ENCODE measurements at places on chromosomes 1 and 21.

GRCh38 chr1:50418600-50419109 is 4.6 kb downstream of the DMRTA2 start:
- no peak for DNase-seq

DNA sequence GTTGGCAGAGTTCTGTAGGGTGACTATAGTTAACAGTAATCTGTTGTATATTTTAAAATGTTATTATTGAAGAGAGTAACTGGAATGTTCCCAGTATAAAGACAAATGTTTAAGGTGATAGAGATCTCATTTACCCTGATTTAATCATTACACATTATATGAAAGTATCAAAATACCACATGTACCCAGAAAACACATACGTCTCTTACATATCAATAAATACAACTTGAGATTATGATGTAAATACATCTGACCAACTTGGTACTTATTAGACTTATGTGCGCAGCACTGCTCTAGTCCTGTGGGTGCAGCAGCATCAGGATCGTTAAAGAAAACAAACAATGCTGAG is 670 bp upstream of the PARK7 start:
- no peak for DNase-seq

GRCh38 chr1:16727190-16728111 is 12.9 kb upstream of the RNU1-4 start:
- peak; percentile 64 for DNase-seq

DNA sequence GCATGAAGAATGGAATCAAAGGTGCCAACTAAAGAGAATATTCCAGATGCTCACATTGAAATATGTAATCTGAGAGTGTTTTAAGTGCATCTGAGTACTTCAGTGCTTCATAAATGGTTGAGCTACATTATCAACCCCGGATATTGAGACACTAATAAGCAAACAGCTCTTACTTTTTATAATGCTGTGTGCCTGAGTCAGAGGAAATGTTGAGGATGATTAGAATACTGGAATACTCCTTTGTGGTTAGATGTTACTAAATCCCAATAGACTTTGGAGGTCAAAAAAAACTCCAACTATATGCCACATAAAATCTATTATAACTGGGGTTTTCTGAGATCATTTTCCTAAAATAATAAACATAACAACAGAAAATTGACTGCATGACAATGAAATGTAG is 12.5 kb upstream of the KCNA3 start:
- no peak for DNase-seq

DNA sequence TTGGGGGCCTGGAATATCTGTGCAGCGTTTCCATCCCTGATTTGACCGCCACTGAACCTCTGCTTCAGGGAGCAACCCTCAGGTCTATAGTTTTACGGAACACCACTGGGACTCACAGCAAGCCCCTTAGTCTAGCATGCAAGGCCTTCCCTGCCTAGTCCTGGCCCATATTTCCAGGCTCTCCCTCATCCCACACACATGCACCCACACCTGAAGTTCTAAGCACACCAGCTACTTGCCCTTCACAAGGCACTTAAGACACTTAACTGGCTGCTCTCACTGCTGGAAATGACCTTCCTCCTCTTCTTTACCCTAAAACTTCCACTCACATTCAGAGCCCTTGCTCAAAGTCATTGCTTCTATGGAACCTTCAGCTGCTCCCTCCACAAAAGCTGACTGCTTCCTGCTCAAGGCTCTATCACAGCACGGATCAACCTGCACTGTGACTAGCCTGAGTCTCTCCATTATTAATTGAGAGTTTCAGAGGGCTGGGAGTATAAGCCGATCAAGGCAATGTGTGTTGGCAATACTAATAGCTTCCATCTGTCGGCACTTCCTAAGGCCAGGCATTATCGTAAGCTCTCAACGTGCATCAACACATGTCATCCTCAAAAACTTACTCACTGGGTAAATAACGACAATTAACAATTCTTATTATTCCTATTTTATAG is 84.3 kb downstream of the RRAGC start:
- DNase-seq, result no peak

- DNase-seq, result no peak
These were observed 466.5 kb downstream of the PCP4 start for GRCh38 chr21:40333731-40334130.

DNA sequence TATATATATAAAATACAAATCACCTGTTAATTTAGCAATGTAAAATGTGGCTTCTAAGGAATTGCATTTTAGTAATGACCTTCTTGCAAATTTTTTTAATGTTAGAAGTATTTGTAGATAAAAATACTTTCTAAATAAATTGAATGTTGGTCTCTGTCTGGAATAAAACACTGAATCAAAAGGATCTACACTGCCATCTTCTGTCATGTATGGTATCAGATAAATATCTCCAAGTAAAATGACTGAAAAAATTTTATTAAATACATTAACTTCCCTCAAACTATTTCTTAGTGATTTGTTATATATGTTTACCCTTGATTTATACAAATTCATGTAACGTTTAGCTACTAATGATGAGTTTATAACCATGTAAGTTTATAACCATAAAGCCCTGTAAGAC is 2029.3 kb downstream of the MRPL39 start:
- no peak for DNase-seq

DNA sequence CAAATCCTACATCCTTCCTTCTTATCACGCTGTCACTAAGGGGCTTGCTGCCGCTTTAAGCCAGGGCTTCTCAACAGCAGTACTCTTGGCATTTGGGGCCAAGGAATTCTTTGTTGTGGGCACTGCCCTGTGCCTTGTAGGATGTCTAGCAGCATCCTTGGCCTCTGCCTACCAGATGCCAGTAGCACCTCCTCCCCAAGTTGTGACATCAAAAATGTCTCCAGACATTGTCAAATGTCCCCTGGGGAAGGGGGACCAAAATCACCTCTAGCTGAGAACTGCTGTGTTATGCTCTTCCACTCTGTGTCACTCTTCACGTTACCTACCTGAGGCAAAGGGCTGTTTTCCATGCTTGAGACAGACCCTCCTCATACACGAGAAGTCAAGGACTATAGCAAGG is 400.3 kb upstream of the POU3F1 start:
- DNase-seq, result no peak

DNA sequence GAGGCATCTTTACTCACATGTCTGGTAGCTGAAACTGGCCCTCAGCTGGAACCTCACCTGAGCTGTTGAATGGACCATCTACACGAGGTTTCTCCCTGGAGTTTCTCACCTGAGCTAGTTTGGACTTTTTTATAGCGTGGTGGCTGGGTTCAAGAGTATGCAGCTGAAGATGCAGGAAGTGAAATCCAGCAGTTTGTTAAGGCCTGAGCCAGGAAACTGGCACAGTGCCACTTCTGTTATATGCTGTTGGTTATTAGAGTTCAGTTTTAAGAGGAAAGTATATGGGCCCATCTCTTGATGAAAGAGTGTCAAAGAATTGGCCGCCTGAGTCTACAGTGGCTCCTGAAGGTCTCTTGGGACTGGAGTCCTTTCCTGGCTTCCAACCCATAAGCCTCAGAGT is 35.6 kb downstream of the STUM start:
- DNase-seq, result no peak

DNA sequence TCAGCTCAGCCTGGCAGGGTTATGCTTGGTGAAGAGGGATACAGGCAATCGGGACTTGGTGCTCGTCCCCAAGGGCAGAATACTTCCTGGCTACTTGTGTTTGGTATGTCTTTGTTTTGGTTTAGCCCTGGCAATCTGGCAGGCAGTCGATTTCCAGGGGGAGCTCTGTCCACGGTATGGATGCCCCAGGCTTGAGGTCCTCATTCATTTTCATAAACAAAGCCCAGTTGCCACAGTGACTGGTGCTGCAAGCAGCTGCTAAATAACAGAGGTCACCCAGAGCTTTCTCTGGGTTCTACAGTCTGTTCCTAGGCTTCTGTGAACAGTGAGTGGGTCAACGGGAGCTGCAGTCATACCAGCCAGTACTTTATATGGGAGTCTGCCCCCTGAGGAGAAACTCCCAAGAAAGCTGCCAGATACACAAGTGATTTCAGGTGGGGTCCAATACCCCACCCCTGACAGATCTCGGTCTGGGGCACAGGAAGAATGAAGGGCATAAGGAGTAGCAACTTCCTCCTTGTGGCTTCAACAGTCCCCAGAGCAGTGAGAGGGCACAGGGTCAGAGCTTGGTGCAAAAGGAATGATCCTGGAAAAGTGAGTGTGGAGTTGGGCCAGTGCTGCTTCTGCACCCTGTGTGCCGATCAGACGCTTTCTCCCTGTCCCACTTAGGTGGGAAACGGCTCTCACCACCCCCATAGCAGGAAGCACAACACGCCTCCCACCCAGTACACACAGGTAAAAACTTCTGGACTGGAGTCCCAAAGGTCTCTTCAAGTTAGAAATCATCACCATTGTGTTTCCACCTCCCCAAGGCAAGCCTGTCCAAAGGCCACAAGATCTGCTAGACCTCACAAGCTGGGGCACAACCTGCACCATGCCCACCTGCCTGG is 55.5 kb downstream of the TGFBR3 start:
- no peak for DNase-seq

GRCh38 chr1:198713081-198713480 is 74.2 kb downstream of the PTPRC start:
- no peak for DNase-seq

DNA sequence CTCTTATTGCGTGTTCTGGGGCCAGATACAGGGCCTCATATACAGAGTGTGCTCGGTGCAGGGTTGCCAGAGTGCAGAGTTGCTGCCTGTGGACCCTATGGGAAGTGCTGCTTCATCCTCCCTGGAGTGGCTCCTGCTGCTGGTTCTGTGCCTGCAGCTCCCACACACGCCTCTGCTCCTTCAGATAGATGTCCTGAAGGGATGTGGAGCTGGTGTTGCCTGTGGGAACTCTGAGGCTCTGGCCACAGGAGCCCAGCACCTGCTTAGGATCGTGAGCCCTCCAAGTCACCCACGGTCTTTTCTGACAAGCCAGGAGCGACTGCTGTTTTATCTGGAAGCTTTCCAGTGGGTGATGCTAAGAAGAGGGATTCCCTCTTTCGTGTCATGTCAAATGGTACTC is 120.5 kb downstream of the CAMTA1 start:
- DNase-seq, result no peak

DNA sequence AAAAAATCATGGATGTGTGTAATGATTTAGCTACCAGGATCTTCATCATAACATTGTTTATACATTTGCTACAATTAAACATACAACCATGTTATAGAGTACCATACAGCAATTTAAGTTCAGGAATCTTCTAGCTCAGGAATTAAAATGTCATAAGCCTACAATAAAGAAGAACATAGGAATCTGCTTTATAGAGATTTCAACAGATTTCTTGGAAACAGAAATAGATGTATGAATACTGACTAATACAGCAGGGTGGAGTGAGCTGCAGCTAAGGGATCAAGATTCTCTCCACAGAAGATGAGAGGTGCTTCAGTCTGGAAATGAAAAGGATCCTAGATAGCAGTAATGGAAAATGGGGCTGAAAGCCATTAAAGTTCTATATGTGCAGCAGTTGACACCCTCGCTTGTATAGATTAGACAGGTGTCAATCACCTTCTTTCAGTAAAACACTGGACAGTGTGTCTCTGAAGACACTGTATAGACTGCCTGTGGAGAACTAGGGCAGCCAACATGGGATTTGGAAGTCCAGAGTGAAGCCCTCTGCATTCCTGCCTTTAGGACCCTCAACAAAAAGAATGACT is 73.9 kb downstream of the DNTTIP2 start:
- no peak for DNase-seq

- DNase-seq, result peak; percentile 54
These were observed 20.9 kb downstream of the PDXK start for GRCh38 chr21:43739621-43740435.

Measured in inflammatory macrophage treated with lipopolysaccharide for 1 hour (primary cell).